ENCODE measurements at places on chromosomes 16 and 17.

DNA sequence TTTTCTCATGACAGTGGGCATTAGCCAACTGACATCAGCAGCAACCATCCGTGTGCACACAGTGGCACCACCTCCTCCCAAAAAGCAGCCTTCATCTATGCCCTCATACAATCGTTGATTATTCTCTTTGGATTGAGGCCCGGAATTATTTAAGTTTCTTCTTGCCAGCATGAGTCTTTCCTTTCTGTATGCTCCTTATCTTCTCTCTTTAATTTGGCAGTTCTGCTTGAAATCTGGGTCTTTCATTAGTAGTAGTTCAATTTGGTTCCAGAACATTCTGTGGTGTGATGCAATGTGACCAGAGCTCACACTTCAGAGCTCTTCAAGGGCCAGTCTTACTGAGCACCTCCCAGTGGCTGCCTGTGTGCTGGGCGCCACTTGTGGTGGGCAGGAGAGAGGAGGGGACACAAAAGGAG, 52.2 kb upstream of the STH start:
- no peak for DNase-seq

DNA sequence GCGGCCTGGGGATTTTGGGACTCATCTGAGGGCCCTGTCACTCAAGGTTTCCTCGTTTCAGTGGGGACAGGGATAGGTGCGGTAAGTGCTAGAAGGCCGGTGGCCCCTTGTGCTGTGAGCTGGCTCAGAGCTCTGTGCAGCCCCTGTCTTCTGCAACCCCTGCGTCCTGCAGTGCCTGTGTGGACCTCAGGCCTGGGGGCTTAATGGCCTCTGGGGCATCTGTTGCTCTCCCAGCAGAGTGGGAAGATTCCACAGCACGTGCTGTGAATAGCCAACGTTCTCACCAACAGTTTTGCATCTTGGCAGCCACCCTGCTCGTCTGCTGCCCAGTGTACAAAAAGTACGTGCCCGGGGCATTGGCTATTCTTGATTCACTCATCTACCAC, 4.9 kb downstream of the FOXC2 start:
- no peak for DNase-seq

DNA sequence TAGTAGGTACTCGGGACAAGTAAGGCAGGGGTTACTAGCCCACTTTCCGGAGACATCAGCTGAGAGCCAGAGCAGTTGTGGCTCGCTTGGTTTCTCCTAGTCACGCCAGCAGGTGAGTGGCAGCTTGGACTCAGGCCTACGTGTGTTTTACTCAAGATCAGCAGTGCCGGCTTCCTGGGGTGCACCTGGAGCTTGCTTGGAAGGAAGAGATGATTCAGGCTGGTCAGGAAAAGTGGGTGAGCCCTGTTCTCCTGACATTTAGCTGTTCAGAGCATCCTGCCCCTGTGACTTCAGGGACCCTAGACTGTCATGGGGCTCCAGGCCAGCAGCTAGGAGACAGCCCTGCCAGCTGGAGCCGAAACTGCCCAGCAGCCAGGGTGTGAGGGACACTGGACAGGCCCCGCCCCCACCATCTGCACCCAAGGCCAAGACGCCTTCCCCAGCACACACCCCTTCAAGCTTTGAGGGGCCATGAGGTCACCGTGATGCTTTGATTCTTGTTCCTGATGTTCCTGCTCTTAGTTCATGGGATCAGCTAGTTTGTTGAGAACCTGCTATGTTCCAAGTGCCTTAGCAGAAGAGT, 238.0 kb upstream of the CIBAR2 start:
- no peak for DNase-seq

GRCh38 chr16:75239542-75240122, 11.8 kb downstream of the BCAR1 start:
- DNase-seq: no peak

DNA sequence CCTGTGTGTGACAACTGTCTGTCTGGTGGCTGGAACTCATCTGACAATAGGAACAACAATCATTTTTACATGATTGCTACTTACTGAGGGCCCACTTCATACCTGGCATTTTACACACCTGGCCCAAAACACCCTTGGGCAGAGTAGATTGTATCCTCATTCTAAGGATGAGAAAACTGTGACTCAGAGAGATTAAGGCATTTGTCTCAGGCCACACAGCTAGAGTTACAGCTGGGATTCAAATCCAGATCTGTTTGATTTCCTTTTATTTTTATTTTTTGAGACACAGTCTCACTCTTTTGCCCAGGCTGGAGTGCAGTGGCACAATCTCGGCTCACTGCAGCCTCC, 242.1 kb downstream of the XYLT1 start:
- no peak for DNase-seq

DNA sequence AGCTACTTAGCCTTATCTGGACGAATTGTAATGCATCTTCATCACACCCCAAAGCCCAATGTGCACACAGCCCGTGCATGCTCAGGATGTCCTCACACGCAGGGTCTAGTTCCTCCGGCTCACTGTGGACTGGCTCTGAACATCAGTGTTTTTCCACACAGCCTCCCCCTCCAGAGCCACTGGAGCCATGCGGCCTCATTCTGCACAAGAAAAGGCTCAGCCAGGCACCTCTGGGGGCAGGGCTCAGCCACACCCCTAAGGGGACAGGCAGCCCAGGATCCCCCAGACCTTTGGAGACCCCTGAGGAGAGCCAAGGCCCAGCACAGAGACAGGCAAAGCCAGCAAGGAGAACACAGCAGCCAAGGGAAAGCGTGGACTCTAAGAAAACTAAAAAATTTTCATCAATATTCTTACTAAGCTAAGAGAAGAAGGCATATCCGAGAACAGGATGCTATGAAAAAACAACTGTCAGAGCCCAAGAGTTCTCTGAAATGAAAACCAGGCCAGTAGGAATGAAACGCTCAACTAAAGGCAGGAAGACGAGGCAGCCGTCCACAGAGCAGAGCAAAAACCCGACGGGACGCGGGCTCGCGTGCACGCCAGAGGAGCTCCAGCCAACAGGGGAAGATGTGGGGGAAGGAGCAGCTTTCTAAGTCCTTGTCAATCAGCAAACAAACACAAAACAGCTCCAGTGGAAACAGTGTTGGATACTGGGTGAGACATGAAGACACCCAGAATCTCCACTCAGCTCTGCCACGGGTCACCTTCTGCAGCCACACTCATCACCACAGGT, 34.5 kb downstream of the MAP1LC3B start:
- no peak for DNase-seq

GRCh38 chr16:11291091-11291703, 10.1 kb upstream of the PRM1 start:
- no peak for DNase-seq

GRCh38 chr16:21628121-21628726, 24.2 kb downstream of the IGSF6 start:
- DNase-seq: no peak

- no peak for DNase-seq
Observed at GRCh38 chr16:23518435-23518891, 8.2 kb upstream of the GGA2 start.

GRCh38 chr17:79046197-79046915, 22.4 kb downstream of the C1QTNF1 start:
- DNase-seq: no peak

DNA sequence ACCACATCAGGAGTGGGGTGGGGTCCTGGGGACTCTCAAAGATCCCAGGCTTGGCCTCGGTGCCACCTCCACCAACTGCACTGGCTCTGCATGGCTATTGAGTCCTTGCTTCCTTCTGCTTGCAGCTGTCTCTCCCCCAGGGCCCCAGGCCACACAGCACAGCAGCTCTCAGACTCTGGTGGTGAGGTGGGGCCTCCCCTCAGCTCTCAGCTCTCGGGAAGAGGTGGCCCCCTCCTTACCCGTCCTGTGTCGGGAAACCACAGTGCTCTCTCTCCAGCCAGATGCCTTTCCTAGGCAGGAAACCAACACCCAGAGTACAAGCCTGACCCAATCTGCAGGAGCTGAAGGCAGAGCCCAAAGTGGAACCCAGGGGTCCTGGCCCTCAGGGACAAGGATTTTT, 18.5 kb downstream of the SRCIN1 start:
- DNase-seq: no peak

GRCh38 chr16:30901201-30902028, 5.0 kb downstream of the CTF1 start:
- no peak for DNase-seq

DNA sequence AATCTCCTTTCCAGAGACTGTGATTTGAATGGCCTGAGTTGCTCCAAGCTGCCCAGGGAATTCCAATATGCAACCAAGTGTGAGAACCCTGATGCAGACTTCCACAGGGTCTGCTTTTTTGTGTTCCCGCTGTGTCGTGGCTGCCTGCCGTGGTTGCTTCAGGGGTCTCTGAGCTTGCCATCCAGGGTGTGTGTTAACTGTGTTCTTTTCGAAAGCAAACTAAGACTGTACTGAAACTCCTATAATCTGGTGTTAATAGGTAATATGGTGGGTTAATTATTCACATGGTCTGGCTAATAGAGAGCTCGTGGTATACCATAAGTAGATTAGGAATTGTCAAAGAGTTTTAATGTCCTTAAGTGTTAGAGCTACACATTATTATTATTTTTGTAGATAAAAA, 20.7 kb downstream of the UBN1 start:
- no peak for DNase-seq

DNA sequence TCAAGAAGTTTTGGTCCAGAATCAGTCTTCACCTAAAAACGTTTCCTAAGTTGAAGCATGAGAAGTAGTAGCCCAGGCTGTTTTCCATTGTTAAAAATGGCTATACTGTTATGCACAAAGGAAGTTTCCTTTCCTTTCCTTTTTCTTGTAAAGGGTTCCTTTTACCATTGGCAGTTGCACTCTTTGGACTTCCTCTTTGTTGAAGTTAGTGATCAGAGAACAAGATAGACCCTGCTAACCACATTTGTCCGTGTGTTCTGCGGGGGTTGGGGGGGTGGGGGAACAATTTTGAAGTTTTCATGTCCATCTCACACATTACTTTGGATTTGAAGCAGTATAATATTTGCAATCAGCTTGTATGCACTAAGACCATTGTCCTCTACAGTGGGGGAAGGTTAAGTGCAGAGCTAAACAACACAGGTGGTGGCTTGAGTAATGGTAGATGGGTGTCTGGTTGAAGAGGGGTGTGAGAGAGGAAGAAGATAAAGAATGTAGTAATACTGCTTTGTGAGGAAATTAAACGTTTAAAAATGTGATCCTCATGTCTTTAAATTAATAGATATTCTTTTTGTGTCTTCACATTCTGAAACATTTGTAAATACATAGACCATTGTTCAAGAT, 1.4 kb downstream of the LPCAT2 start:
- no peak for DNase-seq

DNA sequence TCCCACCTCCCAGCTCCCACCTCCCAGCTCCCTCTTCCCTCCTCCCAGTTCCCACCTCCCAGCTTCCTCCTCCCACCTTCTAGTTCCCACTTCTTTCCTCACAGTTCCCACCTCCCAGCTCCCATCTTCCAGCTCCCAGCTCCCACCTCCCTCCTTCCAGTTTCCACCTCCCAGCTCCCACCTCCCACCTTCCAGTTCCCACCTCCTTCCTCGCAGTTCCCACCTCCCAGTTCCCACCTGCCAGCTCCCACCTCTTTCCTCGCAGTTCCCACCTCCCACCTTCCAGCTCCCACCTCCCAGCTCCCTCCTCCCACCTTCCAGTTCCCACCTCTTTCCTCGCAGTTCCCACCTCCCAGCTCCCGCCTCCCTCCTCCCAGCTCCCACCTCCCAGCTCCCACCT, 10.4 kb upstream of the MC1R start:
- DNase-seq: no peak

- no peak for DNase-seq
Observed at GRCh38 chr16:89037261-89038152, 56.1 kb upstream of the ACSF3 start.

DNA sequence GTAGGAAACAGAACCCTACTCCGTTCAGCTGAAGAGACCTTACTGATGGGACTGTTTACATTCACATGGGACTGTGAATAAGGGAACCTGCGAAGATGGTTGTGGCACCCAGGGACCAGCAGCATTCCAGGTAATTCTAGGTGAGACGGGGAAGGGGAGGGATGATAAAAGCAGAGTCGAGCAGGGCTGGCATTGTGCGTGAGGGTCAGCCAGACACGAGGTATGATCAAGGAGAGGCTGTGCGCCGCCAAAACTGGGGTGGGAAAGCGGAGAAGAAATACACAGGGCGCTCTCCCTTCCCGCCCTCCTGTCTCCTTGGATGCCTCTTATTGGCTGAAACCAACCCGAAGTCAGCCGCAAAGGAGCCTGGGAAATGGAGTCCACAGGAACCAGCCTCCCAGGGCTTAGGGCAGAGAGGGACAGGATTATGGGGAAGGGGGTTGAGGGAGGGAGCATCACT, 38.4 kb upstream of the CSNK2A2 start:
- no peak for DNase-seq

DNA sequence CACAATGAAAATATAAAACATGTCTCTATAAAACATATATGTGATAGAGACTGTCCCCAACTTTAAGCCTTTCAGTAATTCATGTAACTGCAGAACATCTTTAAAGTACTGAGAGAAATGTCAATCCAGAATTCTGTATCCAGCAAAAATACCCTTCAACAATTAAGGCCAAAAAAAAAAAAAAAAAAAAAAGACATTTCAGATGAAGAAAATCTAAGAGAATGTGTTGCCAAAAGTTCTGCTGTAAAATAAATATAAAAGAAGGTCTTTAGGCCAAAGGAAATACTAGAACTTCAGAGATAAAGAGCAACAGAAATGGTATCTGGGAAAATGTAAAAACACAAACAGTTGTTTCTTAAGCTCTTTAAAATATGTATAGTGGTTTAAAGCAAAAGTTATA, 17.3 kb downstream of the BPTF start:
- DNase-seq: no peak

GRCh38 chr17:8846768-8847211, 20.7 kb downstream of the PIK3R6 start:
- no peak for DNase-seq

- DNase-seq: no peak
Observed at GRCh38 chr17:11097121-11097520, 143.9 kb upstream of the SHISA6 start.

GRCh38 chr17:58560511-58560910, 46.1 kb upstream of the MTMR4 start:
- no peak for DNase-seq

DNA sequence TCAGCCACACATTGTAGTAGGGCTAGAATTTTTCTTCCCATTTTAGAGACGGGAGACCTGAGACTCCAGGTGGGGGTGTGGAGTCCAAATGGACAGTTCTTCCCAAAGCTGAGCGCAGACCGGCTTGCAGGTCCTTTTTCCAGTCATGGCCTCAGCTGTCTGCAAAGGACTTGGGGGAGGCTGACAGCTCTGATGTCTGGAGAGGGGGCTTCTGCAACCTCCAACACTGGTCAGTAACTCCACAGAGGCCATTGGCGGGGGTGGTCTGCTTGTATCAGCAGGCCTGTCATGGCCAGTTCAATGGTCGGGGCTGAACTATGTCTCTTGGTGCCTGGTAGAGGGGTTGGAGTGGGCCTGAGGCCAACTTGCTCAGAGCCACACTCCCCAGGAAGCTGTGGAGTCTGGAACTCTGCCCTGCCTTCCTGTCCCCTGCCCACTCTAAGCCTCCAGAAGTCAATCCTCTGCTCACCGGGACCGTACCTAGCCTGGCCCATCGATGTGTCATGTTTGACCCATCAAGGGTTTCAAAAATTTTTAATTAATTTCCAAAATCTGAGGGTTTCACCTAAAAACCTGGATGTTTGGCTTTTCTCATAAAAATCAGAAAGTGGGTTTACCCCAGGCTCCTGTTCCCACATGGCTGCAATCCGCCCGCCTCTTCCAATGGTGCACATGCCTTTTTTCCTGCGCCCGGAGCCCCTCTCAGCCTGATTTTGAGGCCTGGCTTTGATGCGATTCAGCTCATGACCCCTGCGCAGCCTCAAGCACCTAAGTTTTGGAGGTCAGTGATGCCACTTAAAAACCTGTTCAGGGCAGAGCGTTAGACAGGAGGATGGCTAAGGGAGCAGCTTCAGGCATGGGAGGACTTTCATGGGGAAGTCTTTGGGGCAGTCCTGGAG, 39.9 kb downstream of the SNX20 start:
- no peak for DNase-seq

Data from NCI-H187 (cell line).